ENCODE measurements at places on chromosomes 3 and 15.

DNA sequence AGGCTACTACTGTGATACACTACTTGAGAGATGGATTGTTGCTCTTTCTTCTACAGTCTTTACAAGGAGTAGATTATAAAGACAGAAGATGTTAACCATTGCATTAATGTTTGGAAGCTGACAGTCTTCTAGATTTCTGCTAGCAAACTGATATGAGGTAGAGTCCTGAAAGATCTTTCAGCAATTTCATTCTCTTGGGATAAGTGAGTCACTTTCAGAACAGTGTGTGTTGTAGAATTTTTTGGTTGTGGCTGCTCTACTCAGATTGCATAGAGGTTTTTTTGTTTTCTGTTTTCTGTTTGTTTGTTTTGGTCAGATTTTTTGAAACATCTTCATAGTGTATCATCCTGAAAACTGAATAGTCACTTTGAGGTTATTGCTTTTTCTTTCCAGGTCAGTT, 17.1 kb downstream of the TNFSF10 start:
- DNase-seq: no peak

DNA sequence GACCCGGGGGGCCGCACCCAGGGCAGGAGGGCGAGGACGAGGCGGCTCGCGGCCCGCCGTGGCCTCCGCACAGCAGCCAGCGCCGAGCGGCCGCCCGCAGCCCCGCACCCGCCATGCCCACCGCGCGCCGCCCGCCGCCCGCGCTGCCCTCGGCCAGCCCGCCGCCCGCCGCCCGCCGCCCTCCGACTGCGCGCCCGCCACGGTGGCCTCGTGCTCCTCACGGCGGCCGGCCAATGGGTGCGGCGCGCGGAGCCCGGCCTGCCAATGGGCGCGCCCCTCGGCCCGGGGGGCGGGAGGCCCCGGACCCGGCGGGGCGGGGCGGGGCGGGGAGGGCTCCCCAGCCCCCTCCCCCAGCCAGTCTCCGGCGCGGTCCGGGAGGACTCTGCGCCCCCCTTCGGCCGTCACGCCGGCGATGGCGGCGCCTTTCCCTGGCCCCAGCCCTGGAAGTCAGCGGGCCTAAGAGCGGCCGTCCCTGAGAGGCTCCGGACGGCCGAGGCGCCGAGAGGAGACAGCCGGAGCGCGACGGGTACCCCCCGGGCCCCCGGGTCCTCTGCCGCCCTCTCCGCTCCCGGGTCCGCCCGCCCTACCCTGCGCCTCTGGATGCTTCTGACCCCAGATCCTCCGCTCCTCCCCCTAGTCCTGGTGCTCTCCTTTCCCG, at the start of gene NT5DC2:
Gene NT5DC2, minus strand, starts transcription at position 235 of the 658 bp plus-strand sequence. Its CDS starts 120 bp downstream, at position 115.
- peak; percentile 89 for DNase-seq

- no peak for DNase-seq
These were observed 96.7 kb upstream of the NECTIN3 start for GRCh38 chr3:110974902-110975301.

DNA sequence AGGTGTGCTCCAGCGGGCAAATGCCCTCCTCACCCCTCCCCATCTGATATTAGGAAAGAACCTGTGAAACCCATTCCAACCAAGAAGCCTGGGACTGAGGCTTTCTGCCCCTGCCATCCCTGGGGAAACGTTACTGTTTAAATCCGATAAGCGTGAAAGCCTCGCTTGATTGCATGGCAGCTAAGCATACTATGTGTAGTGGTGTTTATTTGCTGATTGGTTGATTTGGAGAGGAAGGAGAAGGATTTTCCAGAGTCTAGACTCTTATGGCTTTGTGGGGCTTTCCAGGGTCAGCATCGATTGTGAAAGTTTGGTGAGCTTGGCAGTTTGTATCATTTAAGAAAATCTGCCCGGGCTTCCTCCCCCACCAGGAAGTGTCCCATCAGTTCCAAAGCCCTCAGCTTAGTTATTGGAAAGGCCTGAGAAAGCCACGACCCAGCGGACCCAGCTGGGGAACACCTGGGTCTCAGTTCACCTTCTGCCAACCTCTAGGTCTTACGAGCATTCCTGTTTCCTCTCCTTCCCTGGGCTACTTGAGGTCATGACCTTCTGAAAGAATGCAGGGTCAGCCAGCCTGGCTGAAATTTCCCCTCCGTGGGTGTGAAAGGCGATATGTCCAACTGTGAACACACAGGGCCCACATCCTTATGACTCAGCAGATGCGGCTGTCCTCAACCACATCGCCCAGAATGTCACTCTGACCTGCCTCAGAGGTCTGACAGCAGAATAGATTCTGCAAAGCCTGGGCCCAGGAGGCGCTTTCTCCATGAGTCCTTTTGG, 62.8 kb upstream of the HERC1 start:
- DNase-seq: peak; percentile 77

DNA sequence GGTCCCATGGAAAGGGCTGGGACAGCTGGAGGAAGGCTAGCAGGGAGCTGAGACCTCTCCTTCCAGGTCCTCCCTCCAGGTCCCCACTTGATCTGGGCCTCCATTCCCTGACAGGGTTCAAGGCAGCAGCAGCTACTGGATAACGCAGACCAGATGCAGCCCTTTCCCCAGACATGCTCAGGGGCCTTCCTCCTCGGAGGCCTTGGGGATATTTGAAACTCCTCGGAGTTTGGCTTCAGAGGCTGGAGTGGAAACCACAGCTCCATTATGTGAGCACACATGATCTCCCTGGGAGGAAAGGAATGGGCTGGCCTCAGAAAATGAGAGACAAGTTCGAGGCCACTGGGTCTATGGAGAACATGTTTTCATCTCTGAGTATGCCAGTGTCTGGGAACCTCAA, 119.3 kb downstream of the SMAD6 start:
- DNase-seq: no peak

DNA sequence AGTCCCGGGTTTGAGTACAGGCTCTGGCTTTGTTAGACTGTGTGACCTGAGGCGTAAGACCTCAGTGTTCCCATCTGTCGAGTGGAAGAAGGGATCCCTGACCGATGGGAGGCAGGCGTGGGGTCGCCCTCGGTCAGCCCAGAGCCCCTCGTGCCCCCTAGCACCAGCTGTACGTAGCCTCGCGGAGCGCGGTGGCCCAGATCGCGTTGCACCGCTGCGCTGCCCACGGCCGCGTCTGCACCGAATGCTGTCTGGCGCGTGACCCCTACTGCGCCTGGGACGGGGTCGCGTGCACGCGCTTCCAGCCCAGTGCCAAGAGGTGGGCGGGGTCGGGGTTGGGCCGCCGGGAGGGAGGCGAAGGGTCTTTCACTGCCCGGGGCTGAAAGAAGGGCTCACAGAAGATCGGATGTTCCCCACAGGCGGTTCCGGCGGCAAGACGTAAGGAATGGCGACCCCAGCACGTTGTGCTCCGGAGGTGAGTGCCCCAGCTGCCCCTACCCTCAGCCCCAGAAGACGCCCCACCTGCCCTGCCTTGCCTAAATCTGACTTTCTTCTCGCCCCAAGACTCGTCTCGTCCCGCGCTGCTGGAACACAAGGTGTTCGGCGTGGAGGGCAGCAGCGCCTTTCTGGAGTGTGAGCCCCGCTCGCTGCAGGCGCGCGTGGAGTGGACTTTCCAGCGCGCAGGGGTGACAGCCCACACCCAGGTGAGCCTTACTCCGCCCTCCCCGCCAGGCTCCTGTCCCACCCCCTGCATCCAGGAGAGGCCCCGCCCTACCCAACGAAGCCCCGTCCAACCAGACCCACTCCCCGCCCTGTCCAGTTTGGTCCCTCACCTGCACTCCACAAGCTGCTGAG, 3.5 kb upstream of the LSMEM2 start:
- DNase-seq: no peak

DNA sequence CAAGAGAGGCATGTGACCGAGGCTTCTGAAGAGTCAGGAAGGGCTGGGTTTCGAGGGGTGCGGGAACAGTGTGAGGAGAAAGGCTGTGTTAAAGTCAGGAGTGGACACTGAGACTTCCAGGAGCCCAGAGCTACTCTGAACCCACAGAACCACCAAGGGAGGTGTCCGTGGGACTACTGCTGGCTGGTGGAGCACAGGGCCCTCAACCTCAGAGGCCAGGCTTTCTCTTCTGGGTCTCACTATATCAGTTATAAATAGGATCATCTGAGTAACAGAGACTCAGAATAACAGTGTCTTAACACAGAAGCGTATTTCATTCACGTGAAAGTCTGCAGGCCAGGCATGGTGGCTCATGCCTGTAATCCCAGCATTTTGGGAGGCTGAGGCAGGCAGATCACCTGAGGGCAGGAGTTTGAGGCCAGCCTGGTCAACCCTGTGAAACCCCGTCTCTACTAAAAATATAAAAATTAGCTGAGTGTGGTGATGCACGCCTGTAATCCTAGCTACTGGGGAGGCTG, 113.6 kb downstream of the TMEM266 start:
- no peak for DNase-seq

- peak; percentile 11 for DNase-seq
These were observed 967 bp upstream of the BNC1 start for GRCh38 chr15:83285284-83285978.

DNA sequence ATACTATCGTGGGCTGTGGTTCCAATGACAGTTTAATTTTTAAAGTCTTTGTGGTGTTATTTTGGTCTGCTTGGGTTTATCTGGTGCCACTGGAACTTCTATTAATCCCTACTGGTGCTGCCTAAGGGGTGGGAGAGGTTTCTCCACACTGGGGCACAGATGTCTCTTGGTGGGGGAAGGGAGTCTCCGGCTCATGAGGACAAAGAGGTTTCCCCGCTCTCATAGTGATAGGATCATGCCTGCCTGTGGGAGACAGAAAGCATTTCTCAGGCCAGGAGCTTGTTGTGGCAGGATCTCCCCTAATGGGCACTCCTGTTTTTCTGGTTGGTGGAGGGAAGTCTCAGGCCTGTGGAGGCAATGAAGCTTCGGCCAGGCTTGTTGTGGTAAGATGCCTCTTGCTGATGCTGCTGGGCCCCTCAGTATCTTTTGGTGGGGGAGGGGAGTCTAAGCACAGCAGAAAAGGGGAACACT, 84.3 kb upstream of the THRB start:
- no peak for DNase-seq

- DNase-seq: no peak
These were observed 340.6 kb downstream of the SOX2 start for GRCh38 chr3:182052332-182052731.

- DNase-seq: no peak
These were observed 341.5 kb downstream of the EPHB1 start for GRCh38 chr3:135136361-135137100.

DNA sequence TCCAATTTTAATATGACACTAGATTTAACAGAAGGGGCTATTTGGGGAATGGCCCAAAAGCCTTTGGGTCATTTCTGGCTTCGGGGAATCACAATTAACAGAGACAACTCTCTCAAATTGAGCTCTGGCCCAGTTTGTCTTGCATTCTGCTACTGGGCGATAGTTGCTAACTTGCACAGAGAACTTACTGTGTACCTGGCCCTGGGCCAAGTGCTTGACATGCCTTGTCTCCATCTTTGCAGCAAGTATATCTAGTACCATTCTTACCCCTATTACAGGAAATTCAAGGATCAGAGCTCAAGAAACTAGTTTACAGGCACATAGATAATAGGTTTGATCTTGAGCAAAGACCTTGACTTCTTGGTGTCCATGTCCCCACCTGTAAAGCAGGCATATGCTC, 175.7 kb downstream of the TMEM108 start:
- DNase-seq: no peak

- peak; percentile 87 for DNase-seq
These were observed 174.2 kb downstream of the NR1D2 start for GRCh38 chr3:24119321-24119751.

- peak; percentile 65 for DNase-seq
These were observed 30.5 kb downstream of the CLASP2 start for GRCh38 chr3:33687406-33688010.

DNA sequence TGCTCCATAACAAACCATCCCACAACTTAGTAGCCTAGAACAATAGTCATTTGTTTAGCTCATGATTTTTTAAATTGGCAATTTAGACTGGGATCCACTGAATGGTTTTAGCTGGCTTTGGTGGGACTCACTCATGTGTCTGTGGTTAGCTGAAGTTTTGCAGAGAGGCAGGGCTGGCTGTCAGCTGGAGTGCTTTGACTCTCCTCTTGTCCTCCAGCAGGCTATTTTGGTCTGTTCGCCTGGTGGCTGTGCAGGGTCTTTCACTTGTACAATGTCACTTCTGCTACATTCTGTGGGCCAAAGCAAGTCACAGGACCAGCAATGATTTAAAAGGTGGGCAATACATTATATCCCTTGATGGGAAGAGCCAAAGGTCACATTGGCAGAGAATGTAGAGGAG, 1146.5 kb downstream of the ROBO2 start:
- DNase-seq: no peak

- peak; percentile 70 for DNase-seq
These were observed 329.1 kb upstream of the TPRG1 start for GRCh38 chr3:188842639-188843038.

DNA sequence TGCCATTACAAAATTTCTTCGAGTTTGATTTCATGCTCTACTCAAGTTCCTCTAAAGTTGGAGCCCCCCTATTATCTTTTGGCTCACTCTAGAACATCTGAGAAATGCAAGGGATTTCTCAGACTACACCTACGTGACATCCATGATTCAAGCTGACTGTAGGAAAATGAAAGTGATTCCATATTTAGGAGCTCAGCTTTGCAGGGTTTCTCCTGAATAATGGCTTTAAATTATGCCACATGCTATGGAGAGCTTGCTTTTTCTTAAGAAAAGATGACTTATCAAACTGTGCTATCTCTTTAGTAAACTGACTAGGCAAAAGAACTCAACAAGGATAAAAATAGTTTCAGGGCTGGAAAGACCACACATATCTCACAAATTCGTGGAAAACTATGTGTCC, 292.1 kb downstream of the LSAMP start:
- peak; percentile 22 for DNase-seq

GRCh38 chr3:37324131-37324530, 149.7 kb upstream of the LRRFIP2 start:
- DNase-seq: no peak

- DNase-seq: no peak
These were observed 158.3 kb downstream of the TPRG1 start for GRCh38 chr3:189330066-189330465.

DNA sequence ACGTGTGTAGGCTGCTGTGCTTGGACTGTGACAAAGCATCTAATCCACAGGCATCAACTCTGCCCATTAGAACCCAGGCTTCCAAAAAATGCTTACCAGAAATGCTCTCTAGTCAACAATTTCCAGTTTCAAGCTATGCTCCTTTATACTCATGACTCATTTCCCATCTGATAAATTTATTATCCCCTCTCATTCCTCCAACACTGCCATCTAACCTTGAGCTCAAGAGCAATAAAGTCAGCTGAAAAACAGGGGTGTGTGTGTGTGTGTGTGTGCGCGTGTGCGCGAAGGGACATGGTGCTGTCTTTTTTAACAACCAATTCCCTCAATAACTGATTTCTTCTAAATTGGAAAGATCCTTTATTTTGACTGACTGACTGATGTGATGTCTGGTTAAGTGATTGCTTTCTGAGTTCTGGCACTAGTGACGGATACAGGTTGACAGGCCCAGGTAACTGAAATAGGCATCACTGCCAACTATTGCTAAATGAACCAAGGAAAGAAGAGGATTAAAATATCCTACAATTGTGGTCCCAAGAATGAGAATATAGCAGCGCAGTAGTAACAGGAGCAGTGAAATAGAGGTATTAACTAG, 405.5 kb downstream of the ZNF385D start:
- no peak for DNase-seq

DNA sequence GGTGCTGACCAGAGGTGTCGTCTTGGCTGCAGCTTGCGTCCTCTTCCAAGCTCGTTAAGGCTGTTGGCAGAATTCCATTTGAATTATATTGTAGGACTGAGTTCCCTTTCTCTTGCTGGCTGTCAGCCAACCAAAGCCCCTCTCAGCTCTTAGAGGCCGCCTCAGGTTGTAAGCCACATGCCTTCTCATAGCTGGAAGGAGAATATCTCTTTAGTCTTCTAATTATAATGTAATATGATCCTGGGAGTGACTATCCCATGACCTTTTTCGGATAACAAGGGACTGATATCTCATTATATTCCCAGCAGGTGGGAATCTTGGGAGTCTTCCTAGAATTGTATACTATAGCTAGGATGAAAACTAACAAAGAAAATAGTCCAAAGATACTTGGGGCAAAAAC, 4.8 kb downstream of the SCG5 start:
- DNase-seq: no peak

Data from GM23248 (cell line).